Hematopoietic multipotent progenitor cell treated with erythropoietin and hydrocortisone succinate and interleukin-3 and kit ligand, for 6 days (in vitro differentiated cells): ENCODE measurements at places on chromosomes 7 and 10.

GRCh38 chr7:46155367-46155766 lies 234.3 kb upstream of the IGFBP3 start:
- no peak for DNase-seq

DNA sequence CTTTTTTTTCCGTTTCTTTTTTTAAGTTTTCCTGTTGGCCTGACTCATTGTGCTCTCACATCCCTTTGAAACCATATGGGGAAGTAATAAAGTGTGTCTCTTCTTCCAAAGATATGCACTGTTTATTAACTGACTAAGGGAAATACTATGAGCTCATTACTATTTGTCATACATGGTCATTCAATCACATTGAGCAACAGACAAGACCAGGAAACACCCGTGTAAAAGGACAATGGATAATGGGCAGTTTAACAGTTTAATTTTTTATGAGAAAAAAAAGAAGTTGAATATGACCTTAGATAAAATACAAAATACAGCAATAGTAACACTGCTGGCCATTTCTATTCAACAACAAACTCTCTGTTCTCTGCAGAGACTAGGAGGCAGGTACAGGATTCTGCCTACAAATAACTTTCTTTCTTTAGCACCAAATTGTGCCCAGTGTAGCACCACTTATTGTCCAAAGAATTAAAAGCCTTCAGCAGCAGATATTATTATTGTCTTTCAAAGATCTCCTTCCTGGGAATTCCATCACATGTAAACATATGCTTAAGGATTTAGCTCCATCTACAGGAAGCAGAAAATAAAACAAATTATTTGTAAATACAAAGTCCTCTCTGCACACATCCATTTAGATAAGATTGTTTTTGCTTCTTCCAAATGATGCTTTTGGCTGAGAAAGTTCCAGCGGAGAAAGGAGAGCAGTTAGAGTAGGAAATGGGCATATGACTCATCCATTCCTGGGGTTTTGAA lies 55.0 kb upstream of the AKR1E2 start:
- peak; percentile 7 for DNase-seq

DNA sequence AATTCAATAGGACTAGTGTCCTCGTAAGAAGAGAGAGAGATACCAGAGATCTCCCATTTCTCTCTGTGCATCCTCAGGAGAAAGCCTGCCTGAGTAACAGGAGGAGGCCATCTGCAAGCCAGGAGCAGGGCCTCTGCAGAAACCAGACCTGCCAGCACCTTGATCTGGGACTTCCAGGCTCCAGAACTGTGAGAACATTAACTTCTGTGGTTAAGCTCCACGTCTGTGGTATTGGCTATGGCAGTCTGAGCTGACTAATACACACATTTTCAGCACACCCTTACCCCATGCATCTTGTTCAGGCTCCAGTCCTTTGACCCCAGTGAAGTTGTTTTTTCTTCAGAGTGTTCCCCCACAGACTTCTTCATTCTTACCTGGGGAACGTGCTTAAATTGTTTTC lies 3.1 kb upstream of the CRTAC1 start:
- no peak for DNase-seq

DNA sequence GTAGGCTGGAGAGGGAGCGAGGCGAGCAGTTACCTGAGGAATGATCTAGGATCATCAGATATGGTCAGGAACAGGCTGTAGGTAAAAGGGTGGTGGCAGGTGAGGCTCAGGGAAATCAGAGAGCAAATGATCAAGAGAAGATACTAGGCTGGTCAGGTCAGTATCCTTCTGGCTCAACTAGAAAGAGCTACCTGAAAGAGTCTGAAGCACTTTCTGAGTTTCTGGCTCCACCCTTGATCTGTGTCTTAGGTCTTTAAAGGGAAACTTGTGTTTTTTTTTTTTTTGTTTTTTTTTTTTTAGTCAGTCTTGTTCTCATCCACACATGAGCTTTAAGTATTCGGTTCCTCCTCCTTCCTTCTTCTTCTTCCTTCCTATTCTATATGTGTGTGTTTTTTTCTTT lies 10.5 kb downstream of the ADAM22 start:
- DNase-seq = no peak

DNA sequence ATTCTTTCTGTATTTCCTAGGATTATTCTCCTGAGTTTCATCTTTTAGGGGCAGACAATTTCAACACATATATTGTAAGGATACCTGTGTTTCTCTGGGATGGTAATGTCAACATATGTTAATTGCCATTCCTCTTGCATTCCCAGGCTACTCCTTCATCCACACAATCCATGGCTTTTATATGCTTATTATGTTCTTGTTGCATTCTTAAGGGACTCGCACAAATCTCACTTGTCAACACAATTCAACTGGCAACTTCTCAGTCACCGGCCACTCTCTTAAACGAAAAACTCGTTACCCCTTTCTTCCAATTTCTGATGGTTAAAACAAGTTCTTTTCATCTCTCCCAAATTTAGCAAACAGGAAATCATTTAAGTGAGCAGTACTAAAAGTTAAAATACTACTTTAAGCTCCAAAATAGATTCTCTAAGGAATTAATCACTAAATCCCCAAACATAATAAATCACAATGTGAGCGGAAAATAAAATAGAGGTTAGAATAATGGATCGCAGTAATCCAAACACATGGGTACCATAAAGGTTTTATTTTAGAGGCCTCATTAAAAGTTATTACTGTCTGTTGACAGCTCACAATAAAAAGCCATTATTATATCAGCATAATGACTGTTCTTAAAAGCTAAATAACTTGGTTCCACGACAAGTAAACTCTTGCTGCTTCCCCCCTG lies 223.2 kb downstream of the ELMO1 start:
- DNase-seq = no peak
